ENCODE measurements at places on chromosomes 2 and 18.

DNA sequence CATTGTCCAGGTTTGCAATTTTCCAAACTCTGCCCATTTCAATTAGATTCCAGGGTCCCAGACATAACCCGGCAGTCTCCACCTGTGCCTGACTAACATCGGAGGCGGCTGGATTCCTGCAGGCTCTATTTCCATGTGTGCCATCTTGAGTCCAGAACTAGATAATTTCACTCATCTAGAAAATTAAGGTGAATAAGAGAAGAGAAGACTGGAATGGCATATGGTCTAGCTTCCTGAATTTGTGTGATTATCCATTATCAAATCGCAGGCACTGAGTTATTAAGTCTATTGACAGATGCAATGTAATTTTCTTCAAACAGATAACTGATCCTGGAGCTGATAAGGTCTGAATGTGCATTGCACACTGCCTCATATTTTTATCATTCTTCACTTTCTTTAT is 305.2 kb downstream of the ETAA1 start:
- no peak for DNase-seq

DNA sequence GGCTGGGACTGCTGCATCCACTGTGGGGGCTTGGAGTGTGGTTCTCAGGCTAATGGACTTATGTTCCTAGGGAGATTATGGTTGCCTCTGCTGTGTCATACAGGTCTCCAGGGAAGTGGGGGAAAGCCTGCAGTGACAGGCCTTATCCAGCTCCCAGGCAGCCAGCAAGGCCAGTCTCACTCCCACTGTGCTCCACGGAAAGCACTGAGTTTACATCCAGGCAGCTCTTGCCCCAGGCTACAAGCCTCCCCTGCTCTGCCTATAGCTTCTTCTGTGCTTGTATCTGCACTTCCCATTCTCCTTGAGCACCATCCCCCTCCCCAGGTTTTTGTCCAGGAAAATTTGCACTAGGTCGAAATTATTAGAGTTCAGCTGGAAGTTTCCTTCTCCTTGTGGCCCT is 231.9 kb downstream of the ZRANB3 start:
- DNase-seq = no peak

GRCh38 chr2:48391616-48392015 is 138.3 kb upstream of the STON1 start:
- DNase-seq = no peak

DNA sequence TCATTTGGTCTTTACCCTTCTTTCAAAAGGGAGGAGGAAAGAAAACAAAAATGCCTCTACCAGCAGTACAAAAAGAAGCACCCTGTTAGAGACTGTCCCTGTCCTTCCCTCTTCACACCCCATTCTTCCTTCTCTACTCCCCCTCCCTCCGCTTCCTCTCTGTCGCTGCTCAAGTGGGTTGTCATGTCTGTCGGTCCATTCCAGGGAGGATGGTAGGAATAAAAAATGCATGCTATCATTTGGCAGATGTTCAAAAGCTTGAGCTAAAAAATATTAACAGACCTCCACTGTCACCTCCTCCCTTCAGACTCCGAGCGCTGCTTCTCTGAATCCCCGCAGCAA is 482.0 kb downstream of the BCL11A start:
- DNase-seq = no peak

- DNase-seq = no peak
Measured at GRCh38 chr2:209970271-209970670, 32.2 kb upstream of the RPE start.

DNA sequence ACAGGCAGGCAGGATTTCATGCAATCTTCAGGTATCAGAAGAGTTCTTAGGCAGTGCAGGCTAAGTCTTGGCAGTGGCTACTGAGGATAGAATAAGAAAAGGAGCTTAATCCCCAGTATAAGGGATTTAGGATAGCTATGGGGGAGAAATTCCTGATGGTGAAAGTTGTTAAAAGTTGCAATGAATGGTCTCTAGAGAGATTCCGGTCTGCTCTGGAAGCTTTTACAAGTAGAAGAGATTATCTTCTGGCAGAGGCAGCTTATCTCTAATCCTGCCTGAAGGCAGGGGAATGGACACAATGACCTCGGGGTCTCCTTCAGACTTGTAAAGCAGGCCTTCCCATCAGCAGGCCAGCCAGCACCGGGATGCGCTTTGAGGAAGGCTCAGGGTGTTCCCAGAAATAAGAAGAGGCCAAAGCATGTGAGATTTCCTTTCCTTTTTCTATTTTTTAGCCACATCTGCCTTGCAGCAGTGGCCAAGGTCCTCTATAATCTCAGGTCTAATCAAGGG is 253.9 kb upstream of the KLHL29 start:
- DNase-seq = no peak

- no peak for DNase-seq
Measured at GRCh38 chr2:152518641-152519580, 183.9 kb downstream of the FMNL2 start.

DNA sequence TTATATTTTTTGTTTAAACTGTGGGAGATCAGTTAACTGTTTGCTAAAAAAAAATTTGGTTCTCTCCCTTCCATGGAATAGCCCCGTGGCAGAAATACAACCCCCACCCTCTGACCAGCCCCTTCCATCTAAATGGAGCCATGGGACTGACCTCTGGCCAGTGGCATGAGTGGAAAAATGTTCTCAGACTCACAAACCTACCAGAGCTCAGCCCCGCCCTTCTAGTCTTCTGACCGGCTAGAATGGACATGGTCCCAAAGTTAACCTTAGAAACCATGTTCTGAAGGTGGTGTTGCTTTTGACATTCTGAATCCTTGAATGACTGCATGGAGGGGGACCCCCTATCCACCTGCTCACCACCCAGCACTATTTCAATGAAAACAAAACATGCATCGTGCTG is 1.3 kb upstream of the CHRNA1 start:
- no peak for DNase-seq

Data from stimulated activated CD8-positive, alpha-beta memory T cell treated with anti-CD3 and anti-CD28 coated beads, Interleukin-12 subunit alpha, Interleukin-12 subunit beta, amount 100 ng/mL, for 1 hour (primary cell).